PC-3 (cell line): ENCODE measurements at places on chromosomes 6 and 20. TPM values are rescaled to one million over a fixed set of nuclear protein-coding genes. Genes with fewer than 3 reads are reported as not detected.
A peak's percentile ranks its signal among the peaks of the same experiment; 100 is the strongest.

DNA sequence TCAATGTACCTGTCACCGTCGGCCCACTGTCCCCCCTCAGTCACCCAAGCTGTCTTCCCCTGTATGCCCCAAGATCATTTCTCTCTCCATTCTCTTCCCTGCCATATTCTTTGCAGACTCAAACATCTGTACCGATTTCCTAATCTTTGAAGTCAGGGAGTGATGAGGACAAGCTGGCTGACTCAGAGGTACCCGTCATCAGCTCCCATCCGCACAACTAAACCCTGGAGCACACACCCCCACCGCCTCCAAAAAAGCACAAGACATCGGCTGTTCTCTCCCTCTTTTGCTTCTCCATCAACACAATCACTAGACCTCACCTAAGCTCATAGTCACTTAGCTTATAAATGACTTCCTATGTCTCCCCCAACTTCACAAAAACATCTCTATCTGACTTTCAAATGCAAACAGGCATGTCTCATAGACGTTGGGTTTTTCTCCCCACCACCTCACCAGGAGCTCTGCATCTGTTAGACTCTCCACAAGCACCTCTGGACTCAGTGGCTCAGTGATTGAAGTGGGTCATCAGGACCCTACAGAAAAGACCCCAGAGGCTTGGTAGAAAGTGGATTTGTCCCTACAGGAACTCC lies 11.5 kb upstream of the NFATC2 start:
- peaks cover 13% of the 10 kb centered on the region; the same call in 1 of the 2 replicates for H3K4me1 ChIP-seq
- H3K27ac ChIP-seq: no peak overlapping the region
- no peak overlapping the region for H3K4me3 ChIP-seq
- no peak for DNase-seq
- no peaks in the 10 kb centered on the region for H3K36me3 ChIP-seq
- no peaks in the 10 kb centered on the region for H3K27me3 ChIP-seq

The SOX18 gene
- total RNA-seq: 1.1 and 1.5 TPM in 2 replicates

DNA sequence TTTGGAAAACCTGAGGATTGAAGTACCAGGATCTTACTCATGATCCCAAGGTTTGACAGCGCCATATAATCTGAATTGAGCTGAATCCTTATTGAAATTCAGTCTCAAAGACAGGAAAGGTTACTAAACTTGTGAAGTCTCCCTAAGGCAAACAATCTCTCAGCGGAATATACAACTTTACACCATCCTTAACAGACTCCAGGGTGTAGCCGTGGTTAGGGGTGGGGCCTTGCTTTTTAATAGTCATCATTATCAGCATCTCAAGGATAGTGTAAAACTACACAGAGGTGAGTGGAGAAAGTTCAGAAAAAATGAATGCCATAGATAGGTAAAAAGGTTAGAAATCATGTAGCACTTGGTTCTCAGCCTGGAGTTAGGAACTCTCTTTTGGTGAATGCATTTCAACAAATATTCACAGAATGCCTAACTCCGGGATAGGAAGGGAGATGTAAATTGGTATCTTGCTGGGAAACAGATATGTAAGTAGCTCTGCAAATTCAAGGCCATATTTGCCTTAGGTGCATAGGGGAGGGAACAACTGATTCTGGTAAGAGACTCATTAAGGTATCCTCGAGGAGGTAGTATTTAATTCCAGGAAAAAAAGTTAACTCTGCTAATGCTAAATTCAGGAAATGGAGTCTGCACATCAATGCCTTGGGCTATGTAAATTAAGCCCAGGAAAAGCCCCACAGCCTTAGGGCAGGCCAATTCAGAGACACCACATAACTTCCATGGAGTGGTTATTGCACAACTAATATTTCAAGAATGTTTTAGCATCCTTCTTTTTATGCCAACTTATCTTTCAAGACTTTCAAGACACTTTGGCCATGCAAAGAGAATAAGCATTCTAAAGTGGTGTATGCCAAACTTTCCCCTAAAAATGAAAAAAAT lies 61.6 kb downstream of the SNAP25 start:
- no peak overlapping the region for H3K4me3 ChIP-seq
- no peaks in the 10 kb centered on the region for H3K36me3 ChIP-seq
- H3K27me3 ChIP-seq: peaks cover 90% of the 10 kb centered on the region
- H3K4me1 ChIP-seq: no peaks in the 10 kb centered on the region
- DNase-seq: no peak

The LKAAEAR1 gene
- total RNA-seq: 0.98 and 1.1 TPM in 2 replicates

GRCh38 chr6:40912158-40912946 lies 126.7 kb downstream of the UNC5CL start:
- H3K4me3 ChIP-seq: no peak overlapping the region
- H3K27ac ChIP-seq: no peak overlapping the region
- DNase-seq: peak; percentile 63

DNA sequence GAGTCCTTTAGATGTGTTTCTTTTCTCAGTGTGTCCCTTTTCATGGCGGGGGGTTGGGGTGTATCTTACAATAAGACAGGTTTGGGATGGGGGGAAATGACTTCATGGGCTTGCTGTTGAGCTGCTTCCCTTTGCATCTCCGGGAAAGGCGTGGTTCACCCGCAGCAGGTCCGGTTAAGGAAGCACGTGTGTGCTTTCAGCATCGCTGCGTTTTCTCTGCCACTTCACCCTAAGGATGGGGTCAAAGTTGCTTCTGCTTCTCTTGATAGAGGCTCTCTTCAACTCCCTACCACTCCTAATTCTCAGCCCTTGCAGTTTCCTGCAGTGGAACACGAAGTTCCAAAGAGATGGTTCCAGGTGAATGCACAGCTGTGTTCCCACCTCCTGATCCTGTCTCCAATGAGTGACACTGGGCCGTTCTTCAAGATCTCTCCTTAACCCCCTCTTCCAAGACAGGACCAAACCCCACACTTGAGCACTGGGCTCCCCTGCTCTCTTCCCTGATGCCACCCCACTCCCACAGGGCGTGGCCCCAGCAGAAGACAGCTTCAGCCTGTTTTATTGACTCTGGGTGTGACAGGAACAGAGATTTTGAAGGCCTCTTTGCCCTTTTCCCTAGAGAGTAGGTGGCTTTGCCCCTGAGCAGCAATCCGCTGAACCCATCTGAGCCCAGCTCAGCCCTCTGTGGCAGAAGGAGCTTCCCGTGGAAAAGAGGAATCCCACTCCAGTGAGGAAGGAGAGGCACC lies 85.2 kb downstream of the PLEKHG1 start:
- H3K4me1 ChIP-seq: no peaks in the 10 kb centered on the region
- no peak overlapping the region for H3K27ac ChIP-seq
- no peaks in the 10 kb centered on the region for H3K36me3 ChIP-seq
- H3K4me3 ChIP-seq: no peak overlapping the region

- H3K27ac ChIP-seq: no peak overlapping the region
- H3K4me3 ChIP-seq: no peak overlapping the region
- H3K36me3 ChIP-seq: no peaks in the 10 kb centered on the region
- H3K27me3 ChIP-seq: no peaks in the 10 kb centered on the region
- peak; percentile 9 for DNase-seq
Observed at GRCh38 chr6:52595000-52595795, 18.3 kb upstream of the TRAM2 start.

- peak overlapping the region; percentile 94 for H3K27ac ChIP-seq
- no peaks in the 10 kb centered on the region for H3K27me3 ChIP-seq
- peaks cover 35% of the 10 kb centered on the region for H3K36me3 ChIP-seq
Observed at GRCh38 chr6:2839195-2839981, 2.3 kb downstream of the SERPINB1 start.

- no peak for DNase-seq
- no peaks in the 10 kb centered on the region for H3K36me3 ChIP-seq
- no peaks in the 10 kb centered on the region for H3K27me3 ChIP-seq
- H3K4me1 ChIP-seq: no peaks in the 10 kb centered on the region
- no peak overlapping the region for H3K4me3 ChIP-seq
Observed at GRCh38 chr6:166902211-166902755, 54.1 kb downstream of the RNASET2 start.

- H3K4me3 ChIP-seq: peak overlapping the region; percentile 72
- no peak for DNase-seq
- H3K4me1 ChIP-seq: no peaks in the 10 kb centered on the region
Observed at GRCh38 chr6:68635706-68636513, 828 bp downstream of the ADGRB3 start.

DNA sequence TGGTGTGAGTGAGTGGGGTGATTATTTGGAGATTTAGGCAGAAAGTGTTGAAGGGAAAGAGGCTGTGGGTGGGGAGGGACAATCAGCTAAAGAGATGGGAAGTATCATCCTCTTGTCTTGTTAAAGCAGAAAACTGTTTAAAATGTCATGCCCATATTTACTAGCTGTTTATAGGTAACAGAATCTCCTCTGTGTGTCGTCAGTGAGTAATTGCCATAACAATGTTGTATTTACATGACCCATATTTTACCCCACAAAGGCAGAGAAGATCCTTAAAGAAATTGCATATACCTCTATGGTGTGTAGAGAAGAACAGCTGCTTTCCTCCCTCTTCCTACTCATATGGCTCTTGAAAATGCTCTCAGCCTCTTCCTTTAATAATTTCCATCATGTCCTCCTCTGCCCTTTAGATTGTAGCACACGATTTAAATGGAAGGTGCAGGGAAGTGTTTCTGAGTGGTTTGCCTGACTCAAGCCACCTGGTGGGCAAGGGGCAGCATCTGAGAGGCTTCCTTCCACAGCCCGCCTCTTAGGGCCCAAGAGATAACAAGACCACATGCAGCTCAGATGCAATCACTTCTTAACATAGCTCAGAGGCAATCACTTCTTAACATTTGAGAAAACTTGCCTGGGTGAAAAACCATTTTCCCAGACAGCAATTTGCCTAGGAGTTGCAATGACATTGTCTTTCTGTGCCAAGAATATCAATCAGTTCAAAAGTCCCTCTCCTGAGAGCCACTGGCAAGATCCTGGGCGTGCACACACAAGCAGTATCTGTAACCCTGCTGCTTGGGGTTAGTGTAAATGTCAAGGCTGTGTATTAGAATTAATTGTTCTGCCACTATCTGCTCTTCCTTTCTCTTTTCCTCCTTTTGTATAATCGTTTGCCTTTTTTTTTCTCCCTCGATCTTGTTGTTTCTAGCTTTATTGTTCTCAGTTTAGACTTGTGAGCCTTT lies 44.1 kb upstream of the EDN1 start:
- no peaks in the 10 kb centered on the region for H3K36me3 ChIP-seq
- peaks cover 36% of the 10 kb centered on the region for H3K4me1 ChIP-seq
- H3K27ac ChIP-seq: peak overlapping the region; percentile 50
- no peaks in the 10 kb centered on the region for H3K27me3 ChIP-seq
- DNase-seq: peak; percentile 69
- H3K4me3 ChIP-seq: no peak overlapping the region

The SAMD10 gene
- 7.4 and 13.4 TPM in 2 replicates for total RNA-seq

DNA sequence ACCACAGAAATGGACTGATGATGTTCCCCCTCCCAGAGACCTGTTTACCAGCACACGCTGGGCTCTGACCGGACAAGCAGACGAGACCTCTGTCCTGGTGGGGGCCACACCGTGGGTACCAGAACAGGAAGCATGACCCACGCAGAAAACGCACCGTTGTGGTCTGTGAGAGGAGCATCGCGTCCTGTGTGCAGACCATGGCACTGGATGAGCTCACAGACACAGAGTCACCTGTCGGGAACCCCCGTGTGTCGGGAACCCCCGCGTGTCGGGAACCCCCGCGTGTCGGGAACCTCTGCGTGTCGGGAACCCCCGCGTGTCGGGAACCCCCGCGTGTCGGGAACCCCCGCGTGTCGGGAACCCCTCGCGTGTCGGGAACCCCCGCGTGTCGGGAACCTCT lies 37.4 kb downstream of the MYT1 start:
- H3K4me3 ChIP-seq: no peak overlapping the region
- no peaks in the 10 kb centered on the region for H3K36me3 ChIP-seq
- H3K27ac ChIP-seq: no peak overlapping the region
- no peaks in the 10 kb centered on the region for H3K4me1 ChIP-seq

- H3K36me3 ChIP-seq: no peaks in the 10 kb centered on the region
- no peaks in the 10 kb centered on the region for H3K4me1 ChIP-seq
- peak; percentile 4 for DNase-seq
- H3K4me3 ChIP-seq: no peak overlapping the region
- H3K27me3 ChIP-seq: no peaks in the 10 kb centered on the region
- H3K27ac ChIP-seq: no peak overlapping the region
Observed at GRCh38 chr6:101195588-101195987, 197.9 kb upstream of the GRIK2 start.

DNA sequence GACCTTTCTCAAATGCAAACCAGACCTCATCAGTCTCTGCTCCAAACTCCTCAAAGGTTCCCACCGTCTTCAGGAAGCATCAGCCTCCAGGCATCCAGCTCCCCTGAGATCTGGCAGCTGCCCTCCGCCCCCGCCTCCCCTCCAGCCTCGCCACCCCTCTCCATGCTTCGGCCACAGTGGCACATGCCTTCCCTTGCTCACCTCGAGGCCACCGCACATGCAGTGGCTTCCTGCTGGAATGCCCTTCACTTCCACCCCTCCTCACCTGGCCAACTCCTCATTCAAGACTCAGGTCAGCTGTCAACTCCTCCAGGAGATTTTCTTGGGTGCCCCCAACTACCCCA lies 13.4 kb downstream of the KIAA1755 start:
- no peaks in the 10 kb centered on the region for H3K4me1 ChIP-seq
- H3K27ac ChIP-seq: no peak overlapping the region
- no peaks in the 10 kb centered on the region for H3K27me3 ChIP-seq
- H3K36me3 ChIP-seq: no peaks in the 10 kb centered on the region; the same call in 1 of the 2 replicates
- no peak for DNase-seq
- H3K4me3 ChIP-seq: no peak overlapping the region

The C20orf144 gene
- total RNA-seq: 0.17 TPM in 1 of 2 replicates, not detected in the other
